ENCODE measurements at places on chromosomes 1 and 21.
A peak's percentile ranks its signal among the peaks of the same experiment; 100 is the strongest.

DNA sequence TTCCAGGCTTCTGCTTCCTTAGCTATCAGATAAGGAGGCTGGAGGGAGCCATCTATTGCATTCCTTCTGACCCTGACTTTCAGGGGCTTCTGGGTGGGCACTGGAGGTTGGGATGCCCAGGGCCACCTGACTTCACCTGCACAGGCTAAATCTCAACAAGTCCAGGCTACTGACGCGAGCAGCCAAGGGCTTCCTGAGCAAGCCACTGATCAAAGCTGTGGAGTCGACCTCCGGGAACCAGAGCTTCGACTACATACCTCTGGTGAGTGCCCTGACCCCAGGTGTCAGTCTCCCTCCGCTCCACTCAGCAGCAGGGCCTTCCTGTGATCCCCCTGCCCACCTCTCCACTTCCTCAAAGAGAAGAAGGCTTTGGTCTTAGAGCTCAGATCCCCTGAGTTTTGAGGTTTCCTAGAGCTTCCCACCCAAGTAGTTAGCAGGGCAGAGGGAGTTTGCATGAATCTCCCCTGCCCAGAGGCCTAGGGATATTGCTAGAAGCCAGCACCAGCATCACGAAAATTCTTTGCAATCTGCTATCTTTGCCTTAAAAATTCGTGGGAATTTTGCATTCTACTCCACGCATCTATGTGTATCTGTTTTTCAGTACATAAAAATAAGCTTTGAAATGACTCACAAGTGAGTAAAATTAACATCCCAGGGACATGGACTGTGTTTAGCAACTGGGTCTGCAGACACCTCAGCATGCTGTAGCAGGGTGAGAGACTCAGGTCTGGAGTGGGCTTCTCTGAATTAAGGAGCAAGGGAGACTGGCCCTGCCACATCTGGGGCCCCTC, 61.4 kb downstream of the VWA5B1 start:
- DNase-seq = no peak

GRCh38 chr1:204104331-204105130, 31.6 kb downstream of the SOX13 start:
- peak; percentile 50 for DNase-seq

DNA sequence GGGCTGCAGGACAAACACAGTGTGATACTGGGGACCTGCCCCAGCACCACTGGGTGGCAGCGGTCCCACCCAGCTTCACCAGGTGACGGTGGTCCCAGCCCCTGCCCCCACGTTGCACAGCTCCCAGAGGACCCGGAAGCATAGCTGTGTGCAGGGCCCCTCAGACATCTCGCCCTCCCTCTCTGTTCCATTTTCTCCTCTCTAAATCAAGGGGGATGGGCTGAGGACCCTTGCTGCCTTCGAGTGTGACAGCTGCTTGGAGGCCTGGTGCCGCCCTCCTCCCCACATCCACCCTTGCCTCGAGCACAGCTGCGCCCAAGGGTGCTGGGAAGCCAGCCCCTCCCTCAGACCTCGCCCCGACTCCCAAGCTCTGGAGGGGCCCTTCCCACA, 16.1 kb upstream of the LRRC3 start:
- DNase-seq = no peak

DNA sequence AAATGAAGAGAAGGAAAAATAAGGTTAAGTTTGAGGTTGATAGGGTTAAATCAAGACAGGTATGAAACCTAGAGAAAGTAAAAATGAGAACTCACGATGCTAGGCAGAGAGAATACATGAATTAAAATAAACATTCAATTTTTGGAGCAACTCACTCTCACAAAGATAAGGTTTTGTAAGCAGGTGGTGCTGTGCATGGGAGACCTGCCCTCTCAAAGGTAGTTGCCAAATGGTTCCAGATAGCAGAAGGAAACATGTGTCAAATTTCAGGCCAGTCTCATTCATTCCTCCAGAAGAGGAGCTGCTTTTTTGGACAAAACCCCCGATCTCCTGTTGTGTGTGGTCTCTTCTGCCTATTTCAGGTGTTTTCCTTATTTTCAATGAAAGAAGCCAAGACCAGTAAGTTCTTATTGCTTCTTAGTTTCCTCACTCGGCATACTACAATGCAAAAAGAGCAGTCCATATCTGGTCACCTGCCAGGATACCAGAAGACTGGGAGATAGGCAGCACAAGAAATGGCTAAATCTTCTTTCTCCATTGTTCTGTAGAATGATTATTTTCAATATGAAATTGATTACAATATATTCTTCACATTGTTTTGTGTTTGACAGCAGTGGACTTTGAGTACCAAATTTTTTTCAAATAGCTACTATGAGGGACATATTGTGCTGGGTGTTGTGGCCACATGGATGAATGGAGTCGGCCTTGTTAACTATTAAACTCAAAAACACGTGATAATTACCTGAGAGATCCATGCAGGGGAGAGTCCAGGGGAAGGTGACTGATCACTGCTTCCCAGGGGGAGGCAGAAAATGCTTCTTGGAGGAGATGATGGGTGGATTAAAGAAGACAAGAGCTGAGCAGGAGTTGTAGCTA, 3.6 kb downstream of the CR1L start:
- DNase-seq = no peak

- no peak for DNase-seq
These were observed 284.4 kb downstream of the PCP4 start for GRCh38 chr21:40151611-40152010.

GRCh38 chr1:216535059-216535458, 111.8 kb upstream of the USH2A start:
- no peak for DNase-seq
